ENCODE measurements at places on chromosomes 16 and 17.

GRCh38 chr16:20726661-20727060 is 15.0 kb downstream of the THUMPD1 start:
- DNase-seq = no peak

DNA sequence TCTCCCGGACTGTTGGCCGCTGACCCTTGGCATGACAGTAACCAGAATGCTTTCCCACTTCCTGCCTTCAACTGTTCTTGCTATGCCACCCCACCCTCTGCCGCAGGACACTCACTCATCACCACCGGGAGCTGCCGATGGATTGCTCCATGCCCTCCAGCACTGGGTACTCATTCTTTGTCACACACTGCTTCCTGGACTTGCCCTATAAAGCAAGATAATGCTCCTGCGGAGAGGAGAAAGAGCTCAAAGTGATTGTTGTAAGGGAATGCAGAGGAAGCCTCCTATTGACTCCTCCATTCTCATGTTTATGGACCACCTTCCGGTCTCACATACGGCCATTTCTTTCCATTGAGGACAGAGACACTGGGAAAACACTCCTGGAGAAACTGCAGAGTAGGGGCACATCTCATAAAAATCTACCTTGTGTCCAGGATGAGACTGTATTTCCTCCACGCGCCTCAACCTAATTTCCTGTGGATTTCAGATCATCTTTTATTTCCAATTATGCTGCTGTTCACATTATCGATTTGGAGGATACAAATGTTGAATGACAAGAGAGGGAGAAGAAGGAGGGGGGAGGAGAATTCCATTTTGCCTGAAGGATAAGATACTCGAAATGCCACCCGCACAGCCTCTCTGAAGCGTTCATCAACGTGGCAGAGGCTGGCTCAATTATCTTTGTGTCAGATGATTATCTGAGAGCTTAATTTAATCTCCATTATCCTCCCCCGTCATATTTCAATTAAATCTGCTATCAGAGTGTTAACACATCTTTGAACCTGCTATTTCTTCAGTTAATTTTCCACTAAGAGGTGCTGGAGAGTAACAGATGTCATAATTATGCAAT is 486.1 kb upstream of the SALL1 start:
- no peak for DNase-seq

- peak; percentile 96 for DNase-seq
Observed at GRCh38 chr17:50161023-50161910, 4.5 kb upstream of the SGCA start.

DNA sequence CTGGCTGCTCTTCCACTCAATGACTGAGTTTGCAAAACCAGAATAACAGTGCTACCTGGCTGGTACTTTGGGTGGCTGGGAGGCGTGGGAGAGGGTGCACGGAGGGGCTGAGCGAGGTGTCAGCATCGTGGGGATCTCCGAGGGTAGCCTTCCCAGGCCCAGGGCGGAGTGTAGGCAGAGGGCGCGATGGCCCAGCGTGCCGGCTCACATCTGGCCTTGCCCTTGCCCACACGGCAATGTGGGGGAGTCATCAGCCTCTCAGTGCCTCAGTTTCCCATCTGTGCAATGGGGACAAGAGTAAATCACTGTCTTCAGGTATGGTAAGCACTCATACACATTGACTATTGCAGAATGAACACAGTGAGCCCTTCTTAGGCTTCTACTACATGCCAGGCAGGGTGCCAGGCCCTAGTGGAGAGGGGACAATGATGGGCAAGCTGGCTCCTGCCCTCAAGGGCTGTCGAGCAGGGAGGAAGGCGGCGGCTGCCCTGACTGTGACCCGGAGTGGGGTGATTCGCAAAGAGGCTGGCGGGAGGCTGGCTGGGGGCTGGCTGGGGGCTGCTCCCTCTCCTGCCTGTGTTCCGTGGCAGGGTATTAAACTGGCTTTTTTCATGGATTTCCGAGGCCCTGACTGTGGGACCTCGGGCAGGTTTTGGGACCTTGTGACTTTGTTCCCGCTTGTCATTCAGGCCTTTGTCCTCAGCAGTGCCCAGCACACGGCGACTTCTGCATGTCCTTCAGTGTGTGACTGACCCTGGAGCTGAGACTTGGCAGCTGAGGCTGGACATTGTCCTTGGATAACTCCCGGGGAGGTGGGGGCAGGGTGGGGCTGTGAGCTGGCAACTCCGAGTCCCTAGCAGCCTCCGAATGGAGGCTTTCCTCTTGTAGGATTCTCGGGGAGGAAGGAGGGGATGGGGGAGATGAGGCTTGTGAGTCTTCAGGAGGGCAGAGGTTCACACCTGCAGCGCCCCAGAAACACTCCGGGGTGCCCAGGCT is 243.1 kb downstream of the SEC14L1 start:
- no peak for DNase-seq

- DNase-seq = no peak
Observed at GRCh38 chr17:74011966-74012365, 191.5 kb upstream of the RPL38 start.

DNA sequence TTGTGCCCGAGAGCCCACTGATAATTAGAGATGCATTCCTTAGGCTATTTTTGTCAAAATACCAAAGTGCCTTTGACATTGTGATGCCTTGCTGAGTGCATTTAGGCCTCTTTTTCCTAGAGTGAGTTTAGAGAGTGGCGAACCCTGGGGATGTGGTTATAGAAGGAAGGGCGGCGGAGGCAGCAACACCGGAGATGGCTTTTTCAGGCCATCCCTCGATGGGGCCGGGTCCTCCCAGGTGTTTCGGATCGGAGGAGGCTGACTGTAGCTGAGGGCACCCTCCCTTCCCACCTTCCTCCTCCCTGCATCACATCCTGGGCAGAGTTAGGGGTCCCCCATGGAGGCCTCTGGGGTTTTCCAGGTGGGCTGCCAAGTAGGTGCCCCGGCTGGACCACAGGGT is 6.6 kb upstream of the SNAI3 start:
- no peak for DNase-seq

GRCh38 chr17:3818786-3819185 is 17.8 kb upstream of the ITGAE start:
- no peak for DNase-seq

GRCh38 chr17:62704381-62704971 is 77.0 kb downstream of the MRC2 start:
- no peak for DNase-seq
